Right ventricle myocardium superior (tissue), 1 donor: ENCODE measurements at places on chromosomes 7 and 10. TPM values are rescaled to one million over a fixed set of nuclear protein-coding genes. Genes with fewer than 3 reads are reported as not detected.

The OR2A1 gene
- not detected for total RNA-seq

The CALHM3 gene
- total RNA-seq = not detected

GRCh38 chr7:27576360-27576944 lies 86.2 kb downstream of the HIBADH start:
- no peak for DNase-seq

GRCh38 chr10:11918384-11918783 lies 95.2 kb downstream of the PROSER2 start:
- DNase-seq = no peak

DNA sequence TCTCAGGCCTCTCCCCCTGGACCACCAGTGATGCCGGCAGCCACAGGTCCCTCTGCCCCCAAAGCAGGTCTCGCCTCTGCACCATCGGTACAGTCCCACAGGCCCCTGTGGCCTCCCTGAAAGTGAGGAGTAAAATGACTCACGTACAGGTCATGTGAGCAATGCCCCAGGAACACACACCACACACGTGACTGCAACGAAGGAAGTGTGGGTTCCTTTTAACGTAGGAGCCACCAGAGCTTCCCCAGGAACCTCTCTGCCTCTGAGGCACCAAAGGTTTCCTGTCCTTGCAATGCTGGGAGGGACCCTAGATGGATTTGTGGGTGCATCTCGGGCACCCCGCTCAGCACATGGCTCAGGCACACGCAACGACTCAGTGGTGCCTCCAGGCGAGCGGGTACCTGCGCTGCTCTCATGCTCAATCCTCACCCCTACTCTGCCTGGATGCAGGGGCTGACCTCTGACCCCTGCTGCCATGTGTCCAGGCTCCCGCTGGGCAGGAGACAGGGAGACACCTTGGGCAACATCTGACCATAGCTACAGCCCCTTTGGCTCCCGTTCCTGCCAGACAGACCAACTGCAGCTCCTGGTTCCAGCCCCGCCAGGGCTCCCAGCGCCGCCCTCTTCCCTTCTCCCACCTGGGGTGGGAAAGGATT lies 120.7 kb downstream of the PRKAG2 start:
- DNase-seq = no peak

DNA sequence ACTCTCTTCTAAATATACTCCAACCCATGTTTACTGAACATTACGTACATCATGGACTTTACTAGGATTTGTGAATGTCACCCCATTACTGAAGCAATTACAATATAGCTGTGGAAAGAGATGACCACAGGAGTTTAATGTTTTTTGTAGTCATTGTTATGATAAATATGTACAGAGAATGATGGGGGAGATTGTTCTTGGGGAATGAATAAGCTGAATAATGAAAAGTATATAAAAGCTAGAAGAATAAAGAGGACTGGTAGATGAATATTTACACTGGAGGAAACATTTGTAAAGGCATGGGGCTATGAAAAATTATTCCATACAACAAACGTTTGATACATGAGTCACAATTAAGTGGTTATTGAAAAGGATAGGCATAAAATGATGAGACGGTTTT lies 340.9 kb downstream of the SEMA3D start:
- no peak for DNase-seq

The WNT8B gene
- total RNA-seq = not detected

DNA sequence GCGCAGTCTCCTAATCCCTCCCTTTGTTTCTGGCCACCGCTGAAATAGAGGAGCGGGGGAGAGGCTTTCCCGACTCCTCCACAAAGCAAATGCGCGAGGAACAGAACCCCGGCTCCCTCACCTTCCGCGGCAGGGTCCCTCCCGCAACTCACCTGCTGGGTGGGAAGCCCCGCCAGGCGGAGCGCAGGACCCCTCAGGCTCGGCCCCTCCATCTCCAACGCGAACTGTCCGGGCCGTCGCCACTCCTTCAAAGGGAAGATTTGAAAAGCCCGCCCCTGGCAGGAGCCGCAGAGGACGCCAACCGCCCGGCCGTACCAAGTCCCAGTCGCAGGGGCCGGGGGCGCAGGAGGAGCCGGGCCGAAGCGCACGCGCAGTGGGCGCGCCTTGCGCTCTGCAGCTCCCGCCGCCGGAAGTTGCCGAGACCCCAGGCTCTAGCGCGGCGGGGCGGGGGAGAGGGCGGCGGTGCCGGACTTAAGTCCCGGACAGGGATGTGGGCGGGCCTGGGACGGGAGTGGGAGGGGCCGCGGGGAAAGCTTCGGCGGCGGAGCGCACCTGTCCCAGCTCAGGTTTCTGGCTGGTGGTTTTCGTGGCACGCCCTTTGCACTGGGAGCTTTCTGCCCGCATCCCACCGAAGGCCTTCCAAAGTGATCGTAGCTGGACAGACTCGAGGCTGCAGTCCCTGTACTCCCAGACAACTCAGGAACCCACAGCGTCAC lies at the start of gene RTKN2:
Gene RTKN2 (minus strand): TSS at position 446 of the 716 bp plus-strand sequence. CDS start 234 bp downstream, at position 212.
- DNase-seq = peak; percentile 69

- DNase-seq = peak; percentile 57
Measured at GRCh38 chr7:139915864-139916716, 87.0 kb downstream of the TBXAS1 start.

- DNase-seq = no peak
Measured at GRCh38 chr10:72720814-72721660, 29.1 kb downstream of the MCU start.
